ENCODE measurements at places on chromosomes 2 and 18. TPM values are rescaled to one million over a fixed set of nuclear protein-coding genes. Genes with fewer than 3 reads are reported as not detected.

DNA sequence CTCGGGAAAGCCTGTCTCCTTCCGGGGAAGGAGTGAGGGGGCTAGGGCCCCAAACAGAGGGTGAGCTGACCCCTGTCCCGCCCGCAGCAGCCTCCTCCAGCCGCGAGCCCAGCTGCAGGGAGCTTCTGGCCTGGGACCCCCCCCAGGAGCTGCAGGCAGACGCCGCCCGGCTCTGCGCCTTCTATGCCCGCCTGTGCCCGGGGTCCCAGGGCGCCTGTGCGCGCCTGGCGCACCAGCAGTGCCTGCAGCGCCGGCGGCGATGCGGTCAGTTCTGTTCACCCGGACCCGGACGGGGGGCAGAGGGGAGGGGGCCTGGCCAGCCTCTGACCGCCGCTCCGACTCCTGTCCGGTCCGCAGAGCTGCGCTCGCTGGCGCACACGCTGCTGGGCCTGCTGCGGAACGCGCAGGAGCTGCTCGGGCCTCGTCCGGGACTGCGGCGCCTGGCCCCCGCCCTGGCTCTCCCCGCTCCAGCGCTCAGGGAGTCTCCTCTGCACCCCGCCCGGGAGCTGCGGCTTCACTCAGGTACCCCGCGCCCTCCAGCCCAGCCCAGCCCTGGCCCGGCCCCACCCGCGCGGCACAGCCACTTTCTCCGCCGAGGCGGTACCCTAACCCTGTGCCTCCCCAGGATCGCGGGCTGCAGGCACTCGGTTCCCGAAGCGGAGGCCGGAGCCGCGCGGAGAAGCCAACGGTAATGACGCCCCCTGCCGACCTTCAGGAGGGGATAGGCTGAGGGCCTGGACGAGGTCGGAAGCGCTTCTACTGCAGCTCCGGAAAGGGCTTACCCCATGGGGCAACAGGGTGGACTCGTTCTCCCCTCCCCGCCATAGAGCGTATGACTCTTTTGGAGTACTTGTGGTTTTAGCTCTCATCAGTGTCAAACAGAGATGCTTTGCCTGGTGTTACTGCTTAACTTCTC, 2.0 kb upstream of the CHRND start:
- peak; percentile 25 for DNase-seq
- H3K36me3 ChIP-seq = no peaks in the 10 kb centered on the region
- no peak overlapping the region for H3K27ac ChIP-seq

GRCh38 chr2:6627316-6627715, 238.4 kb downstream of the CMPK2 start:
- H3K36me3 ChIP-seq = no peaks in the 10 kb centered on the region
- H3K27ac ChIP-seq = no peak overlapping the region
- no peak overlapping the region for H3K4me3 ChIP-seq
- no peak for DNase-seq

DNA sequence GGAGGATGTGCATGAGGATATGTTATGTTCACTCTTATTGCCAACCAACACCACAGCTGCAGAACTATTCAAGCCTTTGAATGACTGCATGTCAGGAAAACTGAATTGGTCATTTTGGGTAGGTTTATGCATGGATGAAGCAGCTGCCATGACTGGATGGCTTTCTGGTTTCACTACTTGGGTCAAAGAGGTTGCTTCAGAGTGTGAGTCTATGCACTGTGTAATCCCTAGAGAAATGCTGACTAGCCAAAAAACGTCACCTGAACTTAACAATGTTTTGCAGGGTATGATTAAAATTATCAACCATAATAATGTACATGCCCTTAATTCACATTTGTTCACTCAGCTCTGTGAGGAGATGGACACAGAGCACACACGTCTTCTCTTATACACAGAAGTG, 206.7 kb upstream of the RBBP8 start:
- H3K27me3 ChIP-seq = peaks cover 7% of the 10 kb centered on the region
- no peaks in the 10 kb centered on the region for H3K36me3 ChIP-seq
- H3K4me1 ChIP-seq = no peaks in the 10 kb centered on the region
- DNase-seq = no peak

DNA sequence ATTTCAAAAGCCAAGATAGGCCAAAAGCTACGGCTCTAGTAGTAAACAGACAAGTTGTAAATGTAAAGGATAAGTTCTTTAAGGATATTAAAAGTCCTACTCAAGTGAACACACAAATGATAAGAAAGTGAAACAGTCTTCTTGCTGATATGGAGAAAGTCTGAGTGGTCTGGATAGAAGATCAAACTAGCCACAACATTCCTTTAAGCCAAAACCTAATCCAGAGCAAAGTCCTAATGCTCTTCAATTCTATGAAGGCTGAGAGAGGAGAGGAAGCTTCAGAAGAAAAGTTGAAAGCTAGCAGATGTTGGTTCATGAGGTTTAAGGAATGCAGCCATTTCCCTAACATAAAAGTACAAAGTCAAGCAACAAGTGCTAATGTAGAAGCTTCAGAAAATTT, 111.7 kb upstream of the ZEB2 start:
- H3K27me3 ChIP-seq = peaks cover 38% of the 10 kb centered on the region
- no peak overlapping the region for H3K27ac ChIP-seq
- no peak for DNase-seq
- peaks cover 3% of the 10 kb centered on the region for H3K36me3 ChIP-seq
- H3K4me3 ChIP-seq = no peak overlapping the region

The UGT1A10 gene
- total RNA-seq = not detected

The SERPINB13 gene
- not detected for total RNA-seq

DNA sequence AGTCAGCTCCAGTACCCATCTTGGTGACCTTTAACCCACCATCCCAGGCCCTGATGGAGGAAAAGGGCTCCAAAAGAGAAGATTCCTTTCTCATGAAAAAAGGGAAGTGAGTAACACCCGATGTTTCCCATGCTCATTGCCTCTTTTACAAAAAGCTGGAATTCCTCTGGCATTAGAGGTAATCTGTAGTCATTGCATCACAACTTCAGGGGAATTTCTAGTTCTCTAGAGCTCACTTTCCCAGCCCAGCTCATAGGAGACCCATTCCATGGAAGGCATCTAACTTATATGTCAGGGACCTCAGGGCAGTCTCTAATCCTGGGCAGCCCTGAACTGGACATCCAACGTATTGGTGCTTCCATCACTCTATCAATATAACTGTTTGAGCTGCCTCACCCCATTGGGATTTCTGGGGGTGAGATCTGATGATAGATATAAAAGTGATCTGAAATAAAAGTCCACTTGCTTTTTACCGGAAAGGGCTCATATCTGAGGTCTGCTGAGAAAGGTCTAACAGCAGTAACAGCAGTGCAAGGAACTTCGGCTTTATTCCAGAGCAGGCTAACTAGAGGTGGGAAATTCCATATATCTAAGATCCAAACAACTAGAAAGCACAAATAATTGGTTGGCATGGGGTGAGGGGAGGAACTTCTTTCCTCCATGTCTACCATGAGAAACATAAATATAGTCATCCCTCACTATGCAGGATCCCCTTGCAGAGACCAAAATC, 106.1 kb downstream of the ETAA1 start:
- no peaks in the 10 kb centered on the region for H3K36me3 ChIP-seq
- no peak for DNase-seq

The GCG gene
- total RNA-seq = not detected

The FBXO36 gene
- 1.1 TPM for total RNA-seq

DNA sequence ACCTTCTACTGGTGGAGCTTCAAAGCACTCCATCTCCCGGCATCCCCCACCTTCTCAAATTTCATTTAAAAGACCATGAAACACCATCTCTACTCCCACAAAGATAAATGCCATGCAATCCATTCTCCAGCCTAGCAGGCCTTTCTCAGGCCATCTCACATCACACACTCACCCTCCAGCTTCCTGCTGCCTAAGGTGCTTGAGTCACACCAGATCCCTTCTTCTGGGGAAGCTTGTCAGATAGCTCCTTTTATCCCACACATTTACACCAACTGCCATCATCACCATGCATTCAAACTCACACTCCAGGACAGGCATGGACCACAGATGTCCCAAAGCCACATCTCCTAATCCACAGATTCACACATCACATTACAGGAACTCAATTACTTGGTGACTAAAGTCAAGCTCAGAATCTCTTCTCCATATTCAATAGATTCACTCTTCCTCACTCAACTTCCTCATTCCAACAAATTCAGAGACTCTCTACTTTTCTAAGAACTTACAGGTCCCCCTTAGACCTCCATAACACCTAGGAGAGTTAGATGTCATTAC, 292.5 kb downstream of the TNS1 start:
- H3K36me3 ChIP-seq = no peaks in the 10 kb centered on the region
- H3K4me3 ChIP-seq = no peak overlapping the region
- H3K4me1 ChIP-seq = no peaks in the 10 kb centered on the region
- DNase-seq = no peak
- H3K27me3 ChIP-seq = no peaks in the 10 kb centered on the region

DNA sequence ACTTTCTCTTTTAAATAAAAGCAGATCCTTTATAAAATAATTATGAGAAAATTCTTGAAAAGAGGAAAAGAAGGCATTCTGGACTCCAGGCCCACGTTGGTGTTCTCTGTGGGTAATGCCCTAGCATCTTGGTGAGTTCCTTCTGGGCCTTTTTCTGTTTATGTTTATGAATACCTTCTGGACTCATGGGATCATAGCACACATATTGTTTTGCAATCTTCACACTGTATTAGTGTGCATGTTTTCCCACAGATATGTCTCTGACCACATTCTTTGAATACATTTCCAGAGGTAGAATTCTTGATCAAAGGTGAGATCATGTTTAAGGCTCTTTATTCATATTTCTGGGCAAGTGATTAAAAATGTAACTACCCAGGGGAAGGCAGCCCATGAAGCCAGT, 15.9 kb downstream of the GLI2 start:
- DNase-seq = no peak
- H3K27me3 ChIP-seq = peaks cover 12% of the 10 kb centered on the region
- H3K4me1 ChIP-seq = no peaks in the 10 kb centered on the region
- H3K4me3 ChIP-seq = no peak overlapping the region
- H3K27ac ChIP-seq = no peak overlapping the region
- no peaks in the 10 kb centered on the region for H3K36me3 ChIP-seq

DNA sequence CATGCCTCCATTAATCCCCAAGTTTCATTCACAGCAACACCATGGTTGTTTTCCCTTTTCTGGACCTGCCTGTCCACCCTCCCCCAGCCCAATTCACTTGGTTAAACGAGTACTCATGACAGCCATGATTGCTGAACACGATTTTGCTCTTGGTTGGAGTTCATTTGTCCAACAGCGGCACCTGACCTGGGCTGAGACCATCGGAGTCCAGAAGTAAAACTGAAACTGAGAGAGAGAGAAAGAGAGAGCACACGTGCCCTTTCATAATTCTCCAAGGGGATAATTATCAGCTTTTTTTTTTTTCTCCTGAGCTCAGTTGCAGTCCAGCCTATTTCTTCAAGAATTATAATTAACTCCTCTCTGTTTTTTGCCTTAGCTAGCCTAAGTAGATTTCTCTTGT, 13.7 kb upstream of the KIF5C start:
- H3K36me3 ChIP-seq = no peaks in the 10 kb centered on the region
- DNase-seq = no peak
- peaks cover 38% of the 10 kb centered on the region for H3K27me3 ChIP-seq

DNA sequence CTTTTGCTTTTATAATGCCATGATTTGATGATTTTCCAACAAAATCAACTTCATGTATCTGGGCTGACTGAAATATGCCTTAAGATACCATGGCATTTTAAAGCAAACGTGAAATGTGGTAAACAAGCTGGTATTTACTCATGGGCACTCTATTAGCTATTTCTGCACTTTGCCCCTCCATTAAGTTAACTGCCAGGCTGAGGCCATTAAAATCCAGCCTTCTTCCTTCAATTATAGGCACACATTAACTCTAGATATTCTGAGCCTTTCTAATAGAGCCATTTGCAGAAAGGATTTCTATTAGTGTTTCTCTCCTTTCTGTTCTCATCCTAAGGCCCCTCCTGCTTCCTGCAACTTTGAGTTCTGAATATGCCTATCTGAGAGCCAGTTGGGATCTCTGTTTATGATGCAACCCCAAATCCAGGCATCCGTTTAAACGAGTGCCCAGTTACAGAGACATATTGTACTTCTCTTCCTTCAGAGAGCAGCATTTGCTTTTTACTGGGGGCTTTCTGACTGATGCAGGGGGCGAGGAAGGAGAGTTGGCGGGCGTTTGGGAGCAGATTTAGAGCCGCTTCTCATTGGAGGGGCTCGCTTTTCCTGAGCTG, 1.6 kb upstream of the KCNJ3 start:
- H3K4me1 ChIP-seq = no peaks in the 10 kb centered on the region
- H3K27ac ChIP-seq = no peak overlapping the region
- peaks cover 18% of the 10 kb centered on the region for H3K27me3 ChIP-seq
- no peak overlapping the region for H3K4me3 ChIP-seq
- no peak for DNase-seq

The PJVK gene
- total RNA-seq = 0.91 TPM

- no peak overlapping the region for H3K27ac ChIP-seq
- no peaks in the 10 kb centered on the region for H3K36me3 ChIP-seq
- no peak for DNase-seq
Observed at GRCh38 chr2:62660582-62661262, 44.8 kb upstream of the EHBP1 start.

GRCh38 chr18:9861933-9862332, 23.8 kb upstream of the TXNDC2 start:
- H3K27me3 ChIP-seq = peaks cover 4% of the 10 kb centered on the region
- no peak overlapping the region for H3K4me3 ChIP-seq
- peaks cover 28% of the 10 kb centered on the region for H3K4me1 ChIP-seq
- peak; percentile 28 for DNase-seq
- H3K27ac ChIP-seq = peak overlapping the region; percentile 17

- H3K4me3 ChIP-seq = no peak overlapping the region
- no peak overlapping the region for H3K27ac ChIP-seq
- H3K4me1 ChIP-seq = no peaks in the 10 kb centered on the region
- H3K36me3 ChIP-seq = no peaks in the 10 kb centered on the region
- DNase-seq = no peak
Observed at GRCh38 chr2:204205538-204205937, 269.0 kb downstream of the ICOS start.

The CBLN2 gene
- not detected for total RNA-seq

The RAX gene
- 0.10 TPM for total RNA-seq

The SDC1 gene
- 0.33 TPM for total RNA-seq

The NCKAP5 gene
- not detected for total RNA-seq

DNA sequence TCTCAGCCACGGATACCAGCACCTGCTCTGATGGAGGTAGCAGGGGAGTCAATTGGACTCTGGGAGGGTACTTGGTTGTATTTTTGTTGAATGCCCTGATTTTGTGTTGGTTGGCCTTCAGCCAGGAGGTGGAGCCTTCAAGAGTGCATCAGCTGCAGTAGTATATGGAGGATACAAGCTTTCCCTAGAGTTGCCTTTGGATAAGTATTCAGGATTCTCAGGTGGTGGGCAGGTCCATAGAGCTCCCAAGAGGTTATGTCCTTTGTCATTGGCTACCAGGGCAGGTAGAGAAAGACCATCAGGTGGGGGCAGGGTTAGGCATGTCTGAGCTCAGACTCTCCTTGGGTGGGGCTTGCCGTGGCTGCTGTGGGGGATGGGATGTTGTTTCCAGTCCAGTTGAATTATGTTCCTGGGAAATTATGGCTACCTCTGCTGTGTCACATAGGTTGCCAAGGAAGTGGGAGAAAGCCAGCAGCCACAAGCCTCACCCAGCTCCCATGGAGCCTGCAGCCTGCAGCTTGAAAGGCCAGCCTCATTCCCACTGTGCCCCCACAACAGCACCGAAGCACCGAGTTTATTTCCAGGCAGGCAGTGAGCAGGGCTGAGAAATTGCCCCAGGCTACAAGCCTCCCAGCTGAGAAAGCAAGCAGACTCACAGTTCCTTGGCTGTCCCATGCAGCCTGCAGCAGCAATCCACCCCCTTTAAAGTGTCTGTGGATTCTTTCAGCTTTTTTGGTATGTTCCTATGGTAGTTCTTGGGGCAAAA, 38.6 kb upstream of the CHST9 start:
- no peak for DNase-seq
- no peak overlapping the region for H3K27ac ChIP-seq
- H3K36me3 ChIP-seq = no peaks in the 10 kb centered on the region
- no peaks in the 10 kb centered on the region for H3K4me1 ChIP-seq

Data from activated CD4-positive, alpha-beta memory T cell treated with anti-CD3 and anti-CD28 coated beads, Interleukin-2, amount 10 ng/mL, durations not matched to agents 7 days and 5 days (primary cell).